Thymus (tissue), 14 donors: ENCODE measurements at places on chromosomes 7 and 10. TPM values are rescaled to one million over a fixed set of nuclear protein-coding genes. Genes with fewer than 3 reads are reported as not detected.

DNA sequence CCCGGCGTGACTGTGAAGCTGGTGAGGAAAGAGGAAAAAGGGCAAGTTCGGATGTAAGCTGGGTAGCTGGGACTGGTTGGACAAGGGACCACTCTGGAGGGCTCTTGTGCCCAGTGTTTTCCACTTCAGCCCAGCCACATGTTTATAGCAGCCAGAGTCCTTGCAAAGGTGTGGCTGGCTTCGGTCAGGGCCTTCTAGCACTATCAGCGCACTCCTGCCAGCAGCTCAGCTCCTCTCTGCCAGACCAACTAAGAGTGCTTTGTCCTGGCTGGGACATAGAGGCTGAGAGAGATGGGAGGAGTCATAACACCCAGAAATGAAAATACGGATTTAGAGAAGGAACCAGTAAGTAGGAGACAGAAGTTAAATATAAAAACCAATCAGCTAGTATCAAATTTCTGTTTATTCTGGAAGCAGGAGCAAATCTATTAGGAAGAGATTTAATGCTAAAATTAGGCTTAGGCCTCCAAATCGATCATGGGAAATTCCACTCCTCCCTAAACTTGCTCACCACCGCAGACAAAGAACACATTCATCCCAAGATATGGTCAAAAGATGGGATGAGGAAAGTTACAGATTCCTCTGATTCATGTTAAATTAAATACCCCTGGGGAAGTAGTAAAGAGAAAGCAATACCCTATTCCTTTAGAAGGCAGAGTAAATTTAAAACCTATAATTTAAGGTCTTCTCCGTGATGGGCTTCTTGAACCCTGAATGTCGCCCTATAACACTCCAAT is 135.0 kb downstream of the RALA start:
- no peak overlapping the region for H3K27ac ChIP-seq
- no peak overlapping the region for H3K4me3 ChIP-seq
- no peaks in the 10 kb centered on the region for H3K36me3 ChIP-seq
- no peak for DNase-seq
- peaks cover 6% of the 10 kb centered on the region for H3K4me1 ChIP-seq

DNA sequence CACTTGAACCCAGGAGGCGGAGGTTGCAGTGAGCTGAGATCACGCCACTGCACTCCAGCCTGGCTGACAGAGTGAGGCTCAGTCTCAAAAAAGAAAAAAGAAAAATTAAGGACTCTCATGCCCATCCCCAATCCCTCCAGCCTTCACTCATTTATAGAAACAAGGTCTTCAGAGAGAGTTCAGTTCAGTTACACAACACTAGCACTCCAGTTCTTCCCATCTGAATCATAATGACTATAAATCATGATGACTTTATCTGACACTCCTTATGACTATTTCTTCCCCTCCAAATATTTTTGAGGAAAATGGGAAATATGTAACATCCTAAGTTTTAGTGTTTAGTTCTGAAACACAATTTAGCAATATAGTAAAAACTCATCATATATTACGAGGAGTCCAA is 107.4 kb upstream of the LSM8 start:
- H3K4me1 ChIP-seq, result no peaks in the 10 kb centered on the region
- no peak for DNase-seq
- H3K36me3 ChIP-seq, result no peaks in the 10 kb centered on the region

GRCh38 chr7:103389263-103389662 is 41.8 kb downstream of the PSMC2 start:
- H3K27ac ChIP-seq, result no peak overlapping the region
- H3K36me3 ChIP-seq, result no peaks in the 10 kb centered on the region
- no peaks in the 10 kb centered on the region for H3K27me3 ChIP-seq

DNA sequence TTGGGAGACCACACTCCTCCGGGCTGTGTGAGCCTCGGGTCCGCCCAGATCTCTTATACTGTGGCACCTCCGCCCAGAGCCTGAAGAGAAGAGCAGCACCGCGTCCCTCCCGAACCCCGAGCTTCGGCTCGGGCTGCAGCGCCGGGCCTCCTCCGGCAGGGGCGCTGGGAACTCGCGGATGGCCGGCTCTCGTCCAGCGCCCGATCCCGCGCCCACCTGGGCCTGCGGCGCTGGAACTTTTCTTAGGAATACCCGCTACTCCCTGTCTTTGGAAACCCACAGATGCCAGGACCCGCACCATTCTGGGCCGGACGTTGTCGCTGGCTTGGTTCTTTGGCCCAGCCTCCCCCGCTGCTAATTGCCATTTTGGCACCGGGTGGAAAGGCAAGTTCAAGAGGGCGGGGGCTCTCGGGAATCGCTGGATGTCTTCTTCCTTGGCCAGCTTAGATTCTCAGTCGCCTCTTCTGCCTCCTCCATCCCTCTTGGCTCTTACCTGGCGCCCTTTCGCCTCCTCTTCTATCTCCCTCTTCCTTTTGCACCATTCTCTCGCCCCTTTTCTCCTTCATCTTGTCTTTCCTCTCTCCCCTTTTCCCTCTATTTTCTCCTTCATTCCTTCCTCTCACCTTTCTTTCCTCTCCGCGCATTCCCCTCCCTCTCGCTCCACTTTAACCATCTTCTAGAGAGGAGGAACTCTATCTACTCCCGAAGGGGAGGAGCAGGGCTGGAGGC is 2.1 kb upstream of the SORCS3 start:
- H3K4me3 ChIP-seq, result no peak overlapping the region
- no peaks in the 10 kb centered on the region for H3K36me3 ChIP-seq
- H3K27me3 ChIP-seq, result peaks cover 60% of the 10 kb centered on the region
- H3K4me1 ChIP-seq, result no peaks in the 10 kb centered on the region

- no peaks in the 10 kb centered on the region for H3K27me3 ChIP-seq
- no peaks in the 10 kb centered on the region for H3K36me3 ChIP-seq
- H3K27ac ChIP-seq, result no peak overlapping the region
- no peak overlapping the region for H3K4me3 ChIP-seq
Measured at GRCh38 chr7:51797371-51797770, 480.8 kb upstream of the COBL start.

DNA sequence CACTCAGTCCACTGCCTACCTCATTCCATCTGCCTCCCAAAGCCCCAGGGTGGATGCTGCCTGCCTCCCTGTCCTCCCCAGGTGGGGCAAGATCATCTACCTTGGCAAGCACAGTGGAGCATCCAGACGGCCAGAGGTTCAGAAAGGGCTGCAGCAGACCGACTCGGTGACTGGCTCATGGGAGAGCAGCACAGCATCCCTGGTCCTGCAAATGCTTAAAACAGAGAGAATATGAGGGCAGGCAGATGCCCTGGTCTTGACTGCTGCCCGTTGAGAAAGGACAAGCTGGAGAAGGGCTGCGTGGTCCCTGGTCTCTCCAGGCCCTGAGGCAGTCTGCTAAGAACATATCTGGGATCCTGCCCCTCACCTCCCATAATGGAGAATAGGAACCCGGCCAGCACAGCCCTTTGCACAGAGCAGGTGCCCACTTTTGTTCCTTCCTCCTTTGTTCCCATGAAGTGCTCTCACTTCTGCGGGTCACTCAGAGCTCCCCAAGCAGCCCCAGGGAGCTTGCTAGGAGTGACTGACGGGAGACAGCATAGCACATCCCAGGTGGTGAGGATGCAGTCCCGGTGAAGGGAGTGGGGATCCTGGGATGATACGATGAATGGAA is 1.4 kb downstream of the HPS1 start:
- H3K4me3 ChIP-seq, result peak overlapping the region; percentile 81
- peaks cover 9% of the 10 kb centered on the region for H3K4me1 ChIP-seq
- H3K36me3 ChIP-seq, result peaks cover 23% of the 10 kb centered on the region
- H3K27me3 ChIP-seq, result no peaks in the 10 kb centered on the region
- H3K27ac ChIP-seq, result no peak overlapping the region

DNA sequence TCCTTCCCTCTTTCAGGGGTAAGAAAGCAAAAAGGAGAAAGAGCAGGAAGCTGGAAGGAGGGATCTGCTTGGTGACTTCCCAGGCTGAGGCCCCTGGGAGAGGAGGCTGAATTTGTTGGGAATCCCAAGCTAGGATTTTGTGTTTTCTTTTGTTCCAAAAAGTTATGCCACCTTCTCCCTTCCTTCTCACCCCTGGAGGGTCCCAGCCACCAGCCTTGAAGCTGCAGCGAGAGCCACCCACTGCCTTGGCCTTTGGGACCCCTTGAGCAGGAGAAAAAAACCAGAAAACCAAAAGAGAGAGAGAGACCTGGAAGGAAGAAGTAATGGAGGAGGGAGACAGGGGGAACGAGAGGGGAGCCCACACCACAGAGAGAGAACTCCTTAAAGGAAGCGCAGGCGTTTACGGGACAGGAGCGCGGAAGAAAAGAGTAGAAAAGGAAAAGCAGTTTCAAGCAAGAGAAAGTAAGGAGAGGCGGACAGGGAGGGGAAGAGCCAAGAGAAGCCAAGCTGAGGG is 7.2 kb downstream of the VAX1 start:
- no peak for DNase-seq
- peaks cover 59% of the 10 kb centered on the region for H3K27me3 ChIP-seq
- no peaks in the 10 kb centered on the region for H3K36me3 ChIP-seq
- no peaks in the 10 kb centered on the region for H3K4me1 ChIP-seq

GRCh38 chr10:116947841-116948529 is 57.0 kb downstream of the SHTN1 start:
- no peak overlapping the region for H3K4me3 ChIP-seq
- no peaks in the 10 kb centered on the region for H3K36me3 ChIP-seq
- DNase-seq, result no peak
- no peak overlapping the region for H3K27ac ChIP-seq

GRCh38 chr10:62934258-62934657 is 118.1 kb upstream of the EGR2 start:
- H3K36me3 ChIP-seq, result no peaks in the 10 kb centered on the region
- H3K27ac ChIP-seq, result no peak overlapping the region
- DNase-seq, result no peak
- H3K4me1 ChIP-seq, result no peaks in the 10 kb centered on the region
- H3K4me3 ChIP-seq, result no peak overlapping the region

DNA sequence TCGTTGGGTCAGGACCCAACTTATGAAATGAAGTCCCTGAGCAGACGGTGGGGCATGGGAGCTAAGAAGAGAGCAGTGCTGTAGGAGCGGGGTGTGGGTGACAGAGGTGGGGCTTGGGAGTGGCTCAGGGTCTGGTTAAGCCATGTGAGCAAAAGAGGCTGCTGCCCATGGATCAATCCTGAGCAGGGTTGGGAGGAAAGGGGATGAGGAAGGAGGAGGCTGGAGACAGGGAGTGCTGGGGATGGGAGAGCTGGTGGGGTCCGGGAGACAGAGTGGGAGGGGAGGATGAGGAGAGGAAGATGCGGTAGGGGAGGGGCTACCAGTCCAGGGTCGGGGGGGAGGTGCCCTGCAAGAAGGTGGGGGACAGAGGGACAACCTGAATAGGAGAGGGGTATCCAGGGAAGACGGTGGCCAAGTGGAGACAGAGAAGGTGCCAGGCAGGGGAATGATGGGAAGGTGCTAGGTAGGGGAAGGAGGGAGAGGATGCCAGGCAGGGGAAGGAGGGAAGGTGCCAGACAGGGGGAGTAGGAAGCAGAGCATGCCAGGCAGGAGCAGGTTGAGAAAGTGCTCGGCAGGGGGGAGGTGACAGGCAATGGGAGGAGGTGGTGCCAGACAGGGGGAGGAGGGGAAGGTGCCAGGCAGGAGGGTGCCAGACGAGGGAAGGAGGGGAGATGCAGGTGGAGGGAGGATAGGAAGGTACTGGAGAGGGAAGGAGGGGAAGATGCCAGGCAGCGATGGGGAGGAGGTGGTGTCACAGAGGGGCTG is 27.5 kb upstream of the SMARCD3 start:
- DNase-seq, result no peak
- no peaks in the 10 kb centered on the region for H3K27me3 ChIP-seq
- peaks cover 22% of the 10 kb centered on the region for H3K4me1 ChIP-seq
- H3K36me3 ChIP-seq, result no peaks in the 10 kb centered on the region
- no peak overlapping the region for H3K27ac ChIP-seq

- H3K27me3 ChIP-seq, result no peaks in the 10 kb centered on the region
- H3K27ac ChIP-seq, result no peak overlapping the region
- H3K4me1 ChIP-seq, result no peaks in the 10 kb centered on the region
Measured at GRCh38 chr10:1158066-1158465, 101.9 kb downstream of the WDR37 start.

DNA sequence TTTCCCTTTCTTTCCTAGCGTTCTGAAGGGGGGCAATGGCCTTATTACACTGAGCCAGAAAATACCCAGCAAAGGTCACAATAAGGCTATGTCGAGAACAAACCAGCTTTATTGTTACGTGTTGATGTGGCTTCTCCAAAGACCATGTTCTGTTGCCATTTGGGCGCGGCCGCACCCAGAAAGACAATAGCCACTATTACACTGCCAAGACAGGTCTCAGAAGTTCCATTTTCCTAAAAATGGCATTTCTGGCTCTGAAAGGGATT is 77.8 kb downstream of the PROSER2 start:
- no peaks in the 10 kb centered on the region for H3K36me3 ChIP-seq
- H3K27me3 ChIP-seq, result no peaks in the 10 kb centered on the region
- DNase-seq, result no peak
- no peak overlapping the region for H3K27ac ChIP-seq
- no peak overlapping the region for H3K4me3 ChIP-seq

DNA sequence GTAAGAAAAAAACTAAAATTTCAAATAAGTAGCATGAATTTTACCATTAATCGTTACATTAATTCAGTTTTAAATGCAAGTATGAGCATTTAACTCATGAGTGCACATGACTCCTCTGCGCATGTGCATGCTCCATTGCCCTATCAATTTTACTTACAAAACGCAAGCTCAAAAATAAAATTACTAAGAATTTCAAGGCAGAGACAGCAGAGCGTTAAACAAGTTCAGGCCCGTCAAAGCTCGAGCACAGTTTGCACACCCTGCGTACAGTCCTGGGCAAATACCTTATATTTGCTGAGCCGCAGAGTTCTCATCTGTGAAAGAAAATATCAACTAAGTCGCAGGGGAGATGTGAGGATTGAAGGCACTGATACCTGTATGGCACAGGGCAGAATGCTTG is 373.6 kb downstream of the BBS9 start:
- no peak for DNase-seq
- H3K4me1 ChIP-seq, result no peaks in the 10 kb centered on the region
- no peaks in the 10 kb centered on the region for H3K36me3 ChIP-seq
- no peaks in the 10 kb centered on the region for H3K27me3 ChIP-seq

DNA sequence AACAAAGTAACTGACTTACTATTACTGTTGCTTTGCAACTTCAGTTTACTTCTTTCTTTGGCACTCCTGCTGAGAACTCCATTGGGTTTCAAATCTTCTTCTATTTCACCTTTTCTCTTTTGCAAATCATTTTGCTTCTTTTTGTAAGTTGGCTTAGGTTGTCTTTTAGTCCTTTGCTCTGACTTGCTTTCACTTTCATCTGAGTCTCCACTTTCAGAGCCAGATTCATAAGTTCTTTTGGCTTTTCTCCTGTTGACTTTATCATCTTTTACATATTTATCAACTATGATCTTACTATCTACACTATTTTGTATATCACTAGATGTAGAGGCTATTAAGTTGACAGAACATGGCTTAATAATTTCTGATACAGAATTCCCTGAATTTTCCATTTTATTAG is 73.4 kb downstream of the NRBF2 start:
- H3K27me3 ChIP-seq, result no peaks in the 10 kb centered on the region
- peaks cover 2% of the 10 kb centered on the region for H3K4me1 ChIP-seq

- H3K36me3 ChIP-seq, result no peaks in the 10 kb centered on the region
- H3K4me3 ChIP-seq, result no peak overlapping the region
- H3K4me1 ChIP-seq, result no peaks in the 10 kb centered on the region
- H3K27ac ChIP-seq, result no peak overlapping the region
- no peaks in the 10 kb centered on the region for H3K27me3 ChIP-seq
- no peak for DNase-seq
Measured at GRCh38 chr7:84177758-84178412, 16.7 kb downstream of the SEMA3A start.

The PCLO gene
- 0.75 TPM for polyA plus RNA-seq

The IL6 gene
- polyA plus RNA-seq, result 3.5 TPM

The LOXL4 gene
- 3.6 TPM for polyA plus RNA-seq

The NME8 gene
- 2.8 TPM for polyA plus RNA-seq
